ENCODE measurements at places on chromosomes 13 and 19.

- DNase-seq, result peak; percentile 88
Measured at GRCh38 chr13:20588529-20589110, 21.7 kb downstream of the IFT88 start.

DNA sequence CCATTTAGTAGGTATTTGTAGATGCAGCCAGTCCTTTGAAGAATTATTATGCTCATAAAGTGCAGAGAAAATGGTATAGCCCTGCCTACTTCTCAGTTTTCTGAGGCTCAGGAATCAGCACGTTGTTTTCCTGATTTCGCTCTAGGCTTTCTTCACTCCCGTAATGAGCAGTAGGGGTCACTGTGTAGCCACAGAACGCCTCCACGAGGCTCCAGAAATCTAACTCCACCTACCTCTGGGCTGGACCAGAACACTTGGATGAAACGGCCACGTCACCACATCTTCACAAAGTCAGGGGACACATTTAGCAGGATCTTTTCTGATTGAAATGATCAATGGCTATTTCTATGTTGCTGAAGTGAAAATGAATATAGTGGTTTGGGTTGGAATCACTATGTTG is 49.8 kb upstream of the GTF3A start:
- DNase-seq, result peak; percentile 87

GRCh38 chr13:108154421-108154858 is 60.9 kb downstream of the LIG4 start:
- DNase-seq, result no peak

DNA sequence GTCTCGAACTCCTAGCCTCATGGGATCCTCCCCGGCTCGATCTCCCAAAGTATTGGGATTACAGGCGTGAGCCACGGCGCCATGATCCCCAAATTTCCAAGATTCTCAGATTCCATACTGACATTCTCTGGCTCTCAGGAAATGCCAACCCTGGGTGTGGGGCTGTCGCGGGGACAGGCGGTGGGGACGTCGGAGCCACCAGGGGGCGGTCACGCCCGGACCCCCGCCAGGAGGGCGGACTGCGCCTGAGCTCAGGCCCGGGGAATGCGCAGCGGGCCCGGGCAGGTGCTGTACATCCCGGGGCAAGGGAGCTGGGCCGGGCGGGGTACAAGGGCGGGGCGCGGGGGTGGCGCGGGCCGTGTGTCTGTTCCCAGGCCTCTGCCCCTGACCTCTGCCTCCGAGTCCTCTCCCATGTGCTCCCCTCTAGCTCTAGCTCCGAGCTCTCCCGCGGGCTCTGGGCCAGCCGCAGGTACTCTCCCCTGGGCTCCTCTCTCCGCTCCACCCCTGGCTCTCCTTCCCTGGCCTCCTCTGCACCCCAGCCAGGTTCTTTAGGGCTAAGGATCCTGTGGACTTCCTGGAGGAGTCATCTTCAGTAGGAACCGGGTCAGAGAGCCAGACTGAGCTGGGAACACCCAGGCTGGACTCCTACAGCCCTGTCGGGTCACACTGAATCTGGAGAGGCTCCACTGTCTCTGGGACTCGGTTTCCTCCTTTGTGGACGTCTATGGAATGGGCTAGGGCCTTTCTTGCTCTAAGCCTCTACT is 2.4 kb downstream of the PPP1R13L start:
- no peak for DNase-seq

- DNase-seq, result no peak
Measured at GRCh38 chr19:39112338-39112890, 13.2 kb upstream of the PAK4 start.

DNA sequence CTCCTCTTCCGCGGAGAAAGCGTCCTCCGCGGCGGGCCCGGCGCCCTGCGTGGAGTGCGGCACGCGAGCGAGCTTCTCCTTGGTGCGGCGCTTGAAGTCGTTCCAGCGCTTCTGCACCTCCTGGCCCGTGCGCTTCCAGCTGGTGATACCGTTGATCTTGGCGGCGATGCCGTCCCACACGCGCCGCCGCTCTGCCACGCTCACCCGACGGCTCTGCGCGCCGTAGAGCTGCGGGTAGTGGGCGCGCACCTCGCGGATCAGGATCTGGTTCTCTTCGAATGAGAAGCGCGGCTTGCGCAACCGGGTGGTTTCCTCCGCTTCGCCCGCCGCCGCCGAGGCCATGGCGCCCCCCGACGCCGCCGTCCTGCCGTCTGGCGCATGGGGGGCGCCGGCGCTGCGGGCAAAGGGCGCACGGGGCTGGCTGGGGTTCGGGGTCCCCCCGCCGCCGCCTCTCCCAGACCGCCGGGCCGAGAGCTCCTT is 941 bp downstream of the MYPOP start:
- DNase-seq, result peak; percentile 68

- DNase-seq, result peak; percentile 83
Measured at GRCh38 chr19:39671739-39672363, 16.1 kb downstream of the LGALS16 start.

DNA sequence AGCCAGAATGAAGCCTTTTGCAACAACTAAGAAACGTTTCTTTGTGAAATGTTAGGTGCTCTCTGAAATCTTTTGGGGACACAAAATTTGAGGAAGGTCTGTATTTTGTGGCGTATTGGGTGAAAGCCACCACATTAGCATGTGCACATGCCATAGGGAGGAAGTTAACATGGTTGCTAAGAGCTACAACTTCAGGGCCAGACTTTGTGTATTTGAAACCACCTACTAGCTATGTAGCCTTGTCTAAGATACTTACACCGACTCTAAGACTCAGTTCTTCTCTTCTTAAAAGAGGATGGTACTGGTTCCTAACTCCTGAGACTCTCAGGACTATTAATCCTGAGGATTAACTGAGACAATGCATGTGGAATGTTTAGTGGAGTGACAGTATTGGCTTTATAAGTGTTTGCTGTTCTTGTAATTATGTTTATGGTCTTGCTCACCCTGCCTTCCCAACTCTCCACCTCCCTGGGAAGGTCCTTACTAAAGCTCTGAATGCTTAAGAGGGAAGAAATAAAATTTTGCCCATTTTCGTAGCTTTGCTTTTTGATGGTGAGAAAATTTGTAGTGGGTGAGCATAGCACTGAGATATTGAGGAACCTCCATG is 15.5 kb downstream of the SERP2 start:
- peak; percentile 68 for DNase-seq

DNA sequence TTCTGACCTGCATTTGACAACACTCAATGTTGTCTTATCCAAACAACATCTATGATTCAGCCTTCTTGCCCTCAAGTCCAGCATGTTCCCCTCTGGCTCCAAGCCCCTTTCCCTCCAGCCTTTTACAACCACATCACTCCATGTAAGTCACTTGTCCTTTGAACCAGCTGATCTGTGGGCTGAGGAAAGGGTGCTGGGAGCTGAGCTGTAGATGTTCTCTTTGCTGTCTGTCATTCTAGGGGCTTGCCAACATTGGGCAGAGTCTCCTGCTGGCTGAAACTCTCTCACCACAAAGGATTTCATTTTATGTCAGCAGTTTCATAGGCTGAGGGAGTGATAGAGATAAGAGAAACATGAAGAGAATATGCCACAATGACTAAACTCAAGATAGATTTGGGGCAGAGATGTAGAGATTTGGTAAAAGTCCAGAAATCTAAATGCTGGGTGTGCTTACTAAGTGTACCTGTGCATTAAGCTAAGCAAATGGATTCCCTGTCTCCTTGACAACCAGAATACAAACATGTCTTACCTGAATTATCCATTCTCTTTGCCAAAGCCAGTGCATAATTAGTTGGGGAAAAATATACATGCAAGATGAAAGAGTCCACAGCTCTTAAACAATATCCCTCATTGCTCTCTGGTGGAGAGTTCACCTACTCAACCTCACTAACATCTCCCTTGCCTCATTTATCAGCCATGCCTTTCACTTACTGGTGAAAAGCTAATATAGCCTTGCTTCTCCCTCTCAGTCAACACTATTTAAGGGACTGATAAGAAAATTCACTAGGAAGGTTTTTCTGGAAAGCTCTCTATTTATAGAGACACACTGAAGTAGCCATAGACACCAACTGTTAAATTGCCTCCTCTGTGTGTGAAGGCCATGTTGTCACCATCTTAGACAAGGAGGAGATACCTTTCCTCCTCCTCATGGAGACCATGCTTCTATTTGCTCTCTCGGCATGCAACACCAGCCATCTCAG is 175.5 kb upstream of the SERP2 start:
- no peak for DNase-seq

- DNase-seq, result no peak
Measured at GRCh38 chr13:75425216-75426009, 56.6 kb downstream of the TBC1D4 start.

DNA sequence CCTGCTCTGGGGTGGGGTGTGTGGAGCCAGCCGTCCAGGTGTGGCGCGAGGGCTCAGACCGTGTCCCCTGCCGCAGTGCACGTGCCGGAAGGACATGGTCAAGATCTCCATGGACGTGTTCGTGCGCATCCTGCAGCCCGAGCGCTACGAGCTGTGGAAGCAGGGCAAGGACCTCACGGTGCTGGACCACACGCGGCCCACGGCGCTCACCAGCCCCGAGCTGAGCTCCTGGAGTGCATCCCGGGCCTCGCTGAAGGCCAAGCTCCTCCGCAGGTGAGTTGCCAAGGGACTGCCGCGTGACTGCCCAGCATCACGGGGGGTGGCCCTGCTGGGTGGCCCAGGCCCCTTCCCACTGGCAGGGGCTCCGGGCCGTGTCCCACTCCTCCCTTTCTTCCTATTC is 141.6 kb downstream of the KDM4B start:
- DNase-seq, result no peak

- DNase-seq, result no peak
Measured at GRCh38 chr13:56864451-56864850, 276.3 kb upstream of the PRR20A start.

DNA sequence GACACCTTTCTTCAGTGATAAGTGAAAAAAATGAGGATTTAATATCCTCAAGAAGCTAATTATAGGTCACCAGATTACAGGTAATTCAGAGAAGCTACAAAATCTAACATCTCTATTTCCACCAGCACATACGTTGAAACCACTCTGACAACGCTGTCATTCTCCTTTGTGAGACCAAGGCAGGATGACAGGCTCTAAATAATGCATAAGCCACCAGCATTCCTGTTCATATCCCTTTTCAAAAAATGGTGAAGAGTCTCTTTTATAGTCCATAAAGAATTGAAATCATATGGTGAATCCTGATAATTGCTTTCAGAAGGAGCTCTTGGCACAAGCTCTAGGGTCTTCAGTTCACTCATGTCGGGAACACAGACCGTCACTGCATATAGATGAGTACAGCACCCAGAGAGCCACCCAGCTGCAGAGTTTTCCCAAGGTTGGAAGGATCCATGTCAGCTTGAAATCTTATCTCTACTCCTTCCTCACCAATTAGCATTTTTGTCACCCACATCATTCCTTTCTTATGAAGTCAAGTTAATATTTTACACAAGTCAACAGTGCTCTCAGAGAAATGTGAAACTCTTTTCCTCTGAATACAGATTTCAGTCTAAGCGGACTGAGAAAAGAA is 431.4 kb downstream of the TBC1D4 start:
- no peak for DNase-seq

- DNase-seq, result no peak
Measured at GRCh38 chr19:15317392-15318071, 14.8 kb downstream of the BRD4 start.

GRCh38 chr13:113158946-113159345 is 498 bp downstream of the PROZ start:
- DNase-seq, result no peak

DNA sequence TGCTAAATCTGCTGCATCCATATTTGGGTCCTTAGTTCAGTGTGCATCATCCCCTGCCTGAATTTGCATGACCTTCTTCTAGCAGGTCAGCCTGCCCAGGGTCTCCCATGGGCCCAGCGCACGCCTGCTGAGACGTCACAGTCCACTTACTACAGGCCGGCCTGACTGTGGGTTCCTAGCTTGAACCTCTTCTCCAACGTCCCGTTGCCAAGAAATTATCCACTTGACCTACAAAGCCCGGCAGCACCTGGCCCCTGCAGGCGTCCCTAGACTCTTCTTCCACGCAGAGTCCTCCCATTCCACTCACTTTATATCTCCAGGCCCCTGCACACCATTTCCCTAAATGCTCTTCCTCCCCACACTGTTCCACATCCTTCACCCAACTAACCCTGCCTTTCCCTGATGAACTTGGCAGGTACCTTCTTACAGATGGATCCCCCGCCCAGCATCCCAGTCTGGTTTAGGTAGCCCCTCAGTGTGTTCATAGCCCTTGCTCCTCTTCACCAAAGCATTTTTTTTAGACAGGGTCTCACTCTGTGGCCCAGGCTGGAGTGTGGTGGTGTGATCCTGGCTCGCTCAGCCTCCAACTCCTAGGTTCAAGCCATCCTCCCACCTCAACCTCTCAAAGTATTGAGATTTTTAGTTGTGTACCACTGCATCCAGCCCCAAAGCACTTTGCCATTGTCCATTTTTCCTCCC is 155.0 kb upstream of the SOX1 start:
- no peak for DNase-seq

DNA sequence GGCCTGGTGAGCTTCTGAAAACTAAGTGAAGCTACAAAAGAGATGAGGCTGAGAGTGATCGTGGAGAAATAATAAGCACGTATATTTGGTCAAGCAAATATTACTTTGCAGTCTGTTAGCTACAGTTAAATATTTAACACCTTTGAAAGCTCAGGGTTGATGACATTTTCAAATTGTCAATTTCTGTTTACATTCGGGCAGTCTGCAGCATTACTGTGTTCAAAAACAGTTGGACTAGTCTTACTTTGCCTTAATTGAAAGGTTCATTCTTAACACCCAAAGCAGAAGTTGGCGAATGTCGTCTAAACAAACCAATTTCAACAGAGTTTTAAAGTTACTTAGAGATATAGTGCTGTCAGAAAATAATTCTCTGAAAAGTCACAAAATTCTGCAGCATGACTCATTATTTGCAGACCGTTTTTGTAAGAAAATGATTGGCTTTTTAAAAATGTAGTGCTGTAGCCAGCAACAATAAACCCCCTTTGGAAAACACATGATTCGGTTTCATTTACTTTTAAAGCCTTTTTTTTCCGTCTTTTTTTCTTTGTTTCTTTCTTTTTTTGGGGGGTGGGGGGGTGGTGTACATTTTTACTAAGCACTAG is 549.0 kb downstream of the GPC6 start:
- DNase-seq, result no peak

- DNase-seq, result peak; percentile 37
Measured at GRCh38 chr13:33794576-33794975, 23.4 kb upstream of the RFC3 start.

DNA sequence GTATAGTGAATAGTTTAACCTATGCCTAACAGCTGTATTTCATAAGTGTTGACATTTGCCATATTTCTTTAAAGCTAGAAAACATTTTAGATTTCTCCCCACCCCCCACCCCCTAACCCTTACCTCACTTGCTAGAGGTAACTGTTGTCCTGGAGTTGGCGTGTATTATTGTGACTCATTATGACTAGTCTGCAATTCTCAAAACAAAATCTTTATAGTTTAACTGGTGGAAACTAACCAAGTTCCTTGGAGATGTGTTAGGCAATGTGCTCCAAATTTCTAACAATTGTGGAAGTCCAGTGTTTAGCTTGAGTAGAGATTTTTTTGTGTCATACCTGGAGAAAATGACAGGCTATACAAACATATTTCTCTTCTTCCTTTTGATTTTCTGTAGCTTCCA is 38.0 kb downstream of the KCTD4 start:
- no peak for DNase-seq

DNA sequence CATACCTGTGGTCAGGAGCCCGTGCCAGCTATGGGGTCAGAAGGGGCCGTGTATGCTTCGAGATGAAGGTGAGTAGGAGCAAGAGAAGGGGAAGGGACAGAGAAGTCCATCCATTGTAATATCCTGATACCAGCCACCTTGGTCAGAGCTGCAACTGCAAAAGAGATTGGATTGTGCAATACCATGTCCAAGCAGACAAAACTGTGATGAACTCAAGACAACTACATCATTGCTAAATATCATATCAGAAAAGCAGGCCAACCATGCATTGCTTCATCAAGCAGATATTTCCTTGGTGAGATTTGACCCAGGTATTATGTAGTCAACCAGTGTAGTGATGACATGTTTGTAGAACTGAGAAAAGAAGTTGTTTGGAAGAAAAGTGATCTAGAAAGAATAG is 12.1 kb downstream of the HNRNPUL1 start:
- DNase-seq, result no peak

Measured in NCI-H82 (cell line).